Vein endothelial cell (primary cell): ENCODE measurements at places on chromosomes 4 and X. TPM values are rescaled to one million over a fixed set of nuclear protein-coding genes. Genes with fewer than 3 reads are reported as not detected.

SERPINA7 gene
- not detected in 2 replicates for total RNA-seq

GRIA3 gene
- not detected in 2 replicates for total RNA-seq

CTAG2 gene
- not detected in 2 replicates for total RNA-seq

SPINK2 gene
- total RNA-seq: not detected in 2 replicates

PAGE1 gene
- total RNA-seq: not detected in 2 replicates

GPC3 gene
- not detected in 2 replicates for total RNA-seq

SLIT2 gene
- 1.6 and 2.9 TPM in 2 replicates for total RNA-seq

IL2RG gene
- total RNA-seq: 0.19 TPM in 1 of 2 replicates, not detected in the other

TMPRSS11D gene
- total RNA-seq: 0.29 TPM in 1 of 2 replicates, not detected in the other
